Foreskin melanocyte (primary cell): ENCODE measurements at places on chromosomes 12 and 14.
A peak's percentile ranks its signal among the peaks of the same experiment; 100 is the strongest.

- peak; percentile 64 for DNase-seq
Measured at GRCh38 chr14:49634547-49635334, at the start of gene DNAAF2. DNAAF2 (minus strand) TSS chr14:49635244; CDS start chr14:49635149, 95 bp downstream.

GRCh38 chr14:64877846-64878245, 1.9 kb downstream of the SPTB start:
- DNase-seq = no peak

DNA sequence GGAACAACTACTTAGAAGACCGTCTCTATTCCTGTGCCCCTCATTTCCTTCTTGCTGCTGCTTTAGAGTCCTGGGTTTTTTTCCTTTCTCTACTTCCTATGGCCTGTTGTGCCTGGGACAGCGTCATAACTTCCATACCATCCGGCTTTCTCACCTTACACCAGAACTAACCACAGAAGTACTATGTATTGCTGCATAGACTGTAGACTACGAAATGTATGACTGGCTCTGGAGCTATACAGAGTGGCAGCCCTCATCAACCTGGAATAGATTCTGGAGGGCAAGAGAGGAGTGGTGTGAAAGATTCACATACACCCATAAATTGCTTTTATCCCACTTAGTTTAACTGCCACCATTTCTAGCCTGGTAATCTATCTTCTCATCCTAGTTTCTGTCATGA, 16.9 kb upstream of the SRP54 start:
- DNase-seq = no peak

DNA sequence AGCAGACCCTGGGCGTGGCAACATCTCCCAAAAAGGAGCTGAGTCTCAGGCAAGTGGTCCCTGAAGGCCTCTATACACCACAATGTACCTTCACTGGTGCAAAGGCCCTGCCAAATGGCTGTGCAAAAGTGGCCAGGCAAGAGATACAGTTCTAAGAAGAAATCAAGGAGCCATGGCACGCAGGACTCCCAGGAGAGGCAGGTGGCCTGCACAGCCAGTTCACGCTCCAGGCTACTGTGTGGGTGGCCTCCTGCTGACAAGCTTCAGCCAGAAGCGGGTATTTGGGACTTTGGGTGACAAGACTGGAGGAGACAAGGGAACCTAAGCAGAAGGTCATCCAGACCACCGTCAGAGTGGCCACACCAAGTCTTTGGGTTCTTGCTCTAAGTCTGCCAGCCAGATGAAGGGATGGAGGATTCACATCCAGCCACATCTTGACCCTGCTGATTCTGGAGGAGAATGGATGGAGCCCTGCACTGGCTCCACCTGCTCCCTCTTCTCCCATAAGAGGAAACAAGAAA, 20.5 kb upstream of the ZFP36L1 start:
- DNase-seq = no peak
